ENCODE measurements at places on chromosomes 4 and X.

DNA sequence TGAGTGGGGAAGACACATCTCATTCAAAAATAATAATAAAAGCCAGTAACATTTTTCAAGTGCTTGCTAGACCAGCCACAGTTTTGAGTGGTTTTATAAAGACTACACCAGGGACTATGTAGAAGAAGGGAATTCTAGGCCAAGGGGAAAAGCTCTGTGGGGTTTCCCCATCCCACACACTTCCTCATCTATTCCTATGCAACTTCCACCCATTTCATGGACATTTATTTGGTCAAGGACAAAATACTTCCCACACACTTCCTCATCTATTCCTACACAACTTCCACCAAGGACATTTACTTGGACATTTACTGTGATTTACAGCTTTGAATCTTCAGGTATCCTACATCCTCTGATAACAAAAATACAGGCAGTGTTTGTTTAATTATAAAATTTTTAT, 86.5 kb upstream of the KLF3 start:
- DNase-seq, result no peak

GRCh38 chr4:1470816-1471442, 64.7 kb upstream of the NKX1-1 start:
- no peak for DNase-seq

DNA sequence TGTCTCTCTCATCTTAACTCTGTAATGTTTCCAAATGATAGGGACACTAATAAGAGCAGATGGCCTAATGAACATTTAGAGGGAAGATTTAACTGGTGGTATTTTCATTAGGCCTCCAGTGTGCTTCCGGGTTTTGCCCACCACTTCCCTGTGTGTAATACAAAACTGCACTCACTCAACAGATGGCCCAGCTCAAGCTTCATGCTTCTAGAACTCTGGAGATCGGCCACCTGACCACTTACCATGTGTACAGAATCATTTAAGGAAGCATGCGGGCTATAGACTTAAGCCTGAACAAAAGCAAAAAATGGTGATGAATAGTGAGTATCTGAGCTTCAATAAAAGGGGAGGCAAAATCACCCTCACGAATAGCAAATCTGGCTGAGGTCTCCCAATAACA, 89.3 kb downstream of the SH2D1A start:
- DNase-seq, result no peak

GRCh38 chr4:825971-826330, at the start of gene CPLX1:
CPLX1 (minus strand) TSS chr4:826129; CDS start chr4:824522, 1,607 bp downstream.
- no peak for DNase-seq

GRCh38 chr4:158259955-158260575, 49.8 kb downstream of the TMEM144 start:
- DNase-seq, result no peak

DNA sequence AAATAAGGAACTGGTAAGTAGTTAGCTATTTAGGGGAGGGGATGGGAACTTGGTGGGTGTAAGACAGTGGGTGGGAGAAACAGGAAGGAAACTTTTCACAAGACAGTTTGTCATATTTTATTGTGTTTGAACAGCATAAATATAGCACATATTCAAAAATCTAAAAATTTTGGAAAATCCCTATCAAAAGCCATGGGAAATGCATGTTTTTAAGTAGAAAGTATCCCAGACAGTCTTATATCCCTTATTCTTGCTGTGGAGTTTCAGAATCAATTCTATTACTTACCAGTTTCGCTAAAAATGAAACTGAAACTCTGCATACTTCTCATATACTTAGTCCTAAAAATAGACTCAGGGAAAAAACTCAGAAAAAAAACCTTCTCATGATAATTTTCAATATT, 22.3 kb upstream of the RASGEF1B start:
- no peak for DNase-seq

DNA sequence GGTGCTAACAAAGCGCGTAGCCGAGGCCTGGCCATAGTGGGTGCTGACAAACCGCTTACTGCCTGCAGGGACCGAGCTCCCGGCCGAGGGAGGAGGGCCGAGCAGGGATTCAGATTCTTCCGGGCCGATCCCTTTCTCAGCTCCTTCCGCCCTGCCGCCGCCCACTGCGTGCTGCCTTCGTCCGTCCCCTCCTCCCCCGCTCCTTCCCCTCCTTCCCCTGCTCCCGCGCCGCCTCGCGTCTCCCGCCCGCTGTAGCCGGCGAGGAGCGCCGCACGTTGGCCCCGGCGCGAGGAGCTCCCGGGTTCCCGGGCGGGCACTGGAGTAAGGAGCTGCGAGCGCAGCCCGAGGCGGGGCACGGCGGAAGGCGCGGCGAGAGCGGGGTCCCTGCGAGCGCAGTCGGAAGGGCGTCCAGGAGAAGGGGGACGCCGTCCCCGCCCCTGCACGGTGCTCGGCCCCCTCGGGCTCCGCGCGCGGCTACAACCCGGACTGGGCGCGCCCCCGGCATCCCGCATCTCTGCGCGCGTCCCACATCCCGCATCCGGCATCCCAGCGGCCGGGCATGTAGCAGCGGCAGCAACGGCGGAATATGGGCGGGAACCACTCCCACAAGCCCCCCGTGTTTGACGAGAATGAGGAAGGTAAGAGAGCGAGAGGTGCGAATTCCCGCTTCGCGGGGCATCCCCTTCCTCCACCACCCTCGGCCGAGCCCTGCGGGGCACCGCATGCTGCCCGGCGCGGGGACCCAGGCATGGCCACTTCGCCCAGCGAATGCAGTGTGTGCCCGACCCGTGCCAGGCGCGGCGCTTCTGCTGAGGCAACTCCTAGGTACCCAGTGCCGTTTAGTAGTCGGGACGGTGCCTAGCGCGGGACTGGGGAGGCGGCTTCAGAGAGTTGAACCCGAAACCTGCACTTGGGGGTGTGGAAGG, at the start of gene STK32B:
Gene STK32B (plus strand): TSS at position 203 of the 926 bp plus-strand sequence.
- no peak for DNase-seq
